Foreskin fibroblast (primary cell): ENCODE measurements at places on chromosomes 11 and 22.
A peak's percentile ranks its signal among the peaks of the same experiment; 100 is the strongest.

DNA sequence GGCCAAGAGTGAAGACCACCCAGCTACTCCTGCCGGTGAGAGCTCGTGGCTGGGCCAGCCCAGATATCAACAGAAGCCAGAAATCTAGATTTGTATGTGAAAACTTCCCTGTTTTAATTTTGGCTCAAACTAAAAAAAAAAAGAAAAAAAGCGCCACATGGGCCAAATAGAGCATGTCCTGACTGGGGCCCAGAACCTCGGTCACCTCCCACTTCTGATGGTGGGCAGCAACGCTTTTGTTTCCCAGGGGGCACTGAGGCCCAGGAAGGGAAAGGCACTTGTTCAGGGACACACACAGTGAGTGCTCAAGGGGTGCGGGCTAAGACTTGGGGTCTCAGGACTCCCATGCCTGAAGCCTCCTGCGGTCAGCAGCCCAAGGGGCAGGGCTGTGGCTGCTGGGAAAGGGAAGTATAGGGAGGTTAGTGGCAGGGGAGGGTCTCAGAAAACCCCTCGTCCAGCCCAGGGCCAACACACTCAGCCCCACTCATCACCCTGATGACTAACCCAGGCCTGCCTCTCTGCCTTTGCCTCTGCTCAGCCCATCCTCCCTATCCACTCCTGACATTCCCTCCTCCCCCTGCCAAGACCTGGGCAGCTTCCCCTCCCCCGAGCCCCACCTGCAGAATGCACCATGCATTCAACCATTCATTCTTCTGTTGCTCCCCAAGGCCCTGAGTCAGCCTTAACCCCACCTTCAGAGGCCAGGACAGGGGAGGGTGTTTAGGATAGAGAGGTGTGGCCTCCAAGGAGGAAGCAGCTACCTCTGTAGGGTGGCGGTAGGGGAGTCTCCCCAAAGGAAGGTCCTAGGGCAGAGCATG is 30.0 kb upstream of the TCF20 start:
- DNase-seq, result no peak

DNA sequence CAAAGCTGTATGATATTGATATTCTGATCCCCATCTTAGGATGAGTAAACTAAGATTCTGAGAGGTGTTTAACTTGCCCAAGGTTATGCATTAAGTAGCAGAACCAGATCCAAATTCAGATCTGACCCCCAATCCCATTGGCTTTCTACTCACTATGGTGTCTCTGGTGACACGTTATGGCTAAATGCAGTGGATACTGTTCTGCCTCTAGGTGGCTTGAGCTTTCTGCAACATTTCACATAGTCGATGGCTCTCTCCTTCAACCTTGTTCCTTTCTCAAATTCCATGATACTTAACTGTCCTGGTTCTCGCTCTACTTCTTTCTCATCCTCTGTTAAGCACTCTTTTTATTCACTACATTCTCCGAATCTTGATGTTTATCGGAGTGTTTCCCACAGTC is 9.4 kb downstream of the C11orf97 start:
- DNase-seq, result no peak

DNA sequence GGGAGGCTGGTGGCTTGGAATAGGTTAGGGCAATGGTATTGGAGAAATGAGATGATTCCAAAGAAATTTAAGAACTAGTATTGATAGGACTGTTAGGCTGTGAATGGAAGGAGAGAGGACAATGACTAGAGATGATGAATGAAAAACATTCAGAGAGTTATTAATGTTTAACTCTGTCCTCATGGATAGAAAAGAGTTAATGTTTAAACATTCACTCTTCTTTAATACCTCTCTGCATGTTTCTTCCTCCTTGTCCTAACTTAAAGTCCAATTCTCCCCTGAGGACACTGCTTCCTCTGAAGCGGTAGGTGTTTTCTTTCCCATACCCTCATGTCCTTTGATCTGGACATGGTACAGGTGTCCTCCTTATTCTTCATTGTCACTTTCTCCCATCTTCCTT is 13.4 kb downstream of the CHEK1 start:
- no peak for DNase-seq

DNA sequence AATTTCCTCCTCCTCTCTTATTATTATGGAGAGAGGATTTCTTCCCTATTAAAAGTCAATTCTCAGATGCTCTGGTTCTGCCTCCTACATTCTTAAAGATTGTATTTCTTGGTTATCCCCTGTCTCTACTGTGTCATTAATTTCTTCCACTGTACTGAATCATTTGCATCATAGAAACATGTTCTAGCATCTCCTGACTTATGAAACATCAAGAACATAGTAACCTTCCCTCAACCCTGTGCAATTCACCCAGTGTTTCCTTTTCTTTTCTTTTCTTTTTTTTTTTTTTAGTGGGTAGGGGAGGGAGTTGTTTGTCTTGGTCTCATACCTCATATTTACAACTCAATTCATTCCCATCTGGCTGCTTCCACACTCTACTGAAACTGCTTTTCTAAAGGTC is 288.0 kb upstream of the PLET1 start:
- no peak for DNase-seq

GRCh38 chr22:38230108-38230825 is 28.5 kb downstream of the MAFF start:
- peak; percentile 73 for DNase-seq
